ENCODE measurements at places on chromosomes 3 and 15.

GRCh38 chr3:8619548-8619947 lies 25.1 kb downstream of the SSUH2 start:
- DNase-seq: no peak

DNA sequence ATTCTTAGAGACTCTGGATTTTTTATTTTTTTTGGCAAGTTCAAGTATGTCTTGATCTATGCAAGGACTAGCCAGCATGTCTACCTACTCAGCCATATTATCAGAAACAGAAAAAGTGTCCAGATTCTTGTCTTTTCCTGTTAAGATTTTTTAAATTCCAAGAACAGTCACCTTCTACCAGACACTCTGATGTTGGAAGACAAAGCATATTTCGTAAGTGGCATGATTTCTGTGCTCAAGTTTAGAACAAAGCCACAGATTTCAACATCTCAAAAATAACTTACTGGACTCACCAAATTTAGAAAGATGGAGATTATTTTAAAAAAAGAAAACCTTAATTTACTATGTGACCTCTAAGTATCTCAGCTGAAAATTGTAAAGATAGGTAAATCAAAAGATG lies 61.9 kb downstream of the GOLGA6L7 start:
- no peak for DNase-seq

DNA sequence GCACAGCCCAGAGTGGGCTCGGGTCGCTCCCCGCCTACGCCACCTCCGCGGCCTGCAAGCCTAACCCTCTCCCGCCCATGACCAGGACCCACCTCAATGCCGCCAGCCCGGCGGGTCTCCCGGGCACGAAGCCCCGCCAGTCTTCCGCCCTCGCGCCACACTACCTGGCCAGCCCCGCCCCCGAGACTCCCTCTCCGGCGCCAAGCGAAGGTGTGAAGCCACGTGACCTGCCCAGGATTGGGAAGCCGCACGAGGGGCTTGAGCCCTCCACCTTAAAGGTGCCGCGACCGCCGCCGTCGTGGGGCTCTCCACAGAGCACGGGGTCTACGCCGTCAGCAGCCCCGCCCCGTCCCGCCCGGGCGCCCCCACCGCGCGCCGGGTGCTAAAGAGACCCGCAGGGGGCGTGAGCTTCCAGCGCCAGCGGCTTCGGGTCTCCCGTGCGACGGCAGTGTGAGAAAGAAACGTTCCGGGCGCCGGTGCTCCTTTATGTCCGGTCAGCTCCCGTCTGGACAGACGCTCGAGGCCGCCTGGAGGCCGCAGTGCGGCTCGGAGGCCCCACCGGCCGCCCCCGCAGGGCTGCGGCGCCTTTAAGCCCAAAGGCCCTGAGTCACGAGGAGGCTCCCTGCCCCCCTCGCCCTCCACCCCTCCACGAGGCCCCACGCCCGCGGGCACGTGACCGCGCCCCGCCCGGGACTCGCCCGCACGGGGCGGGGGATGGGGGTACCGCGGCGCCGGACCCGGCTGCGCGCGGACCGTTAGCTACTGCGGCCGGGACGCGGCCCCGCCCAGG lies at the start of gene CPEB1:
Gene CPEB1, minus strand, starts transcription at position 319 of the 790 bp plus-strand sequence. CDS start 18,904 bp downstream, outside the sequence.
- peak; percentile 46 for DNase-seq

DNA sequence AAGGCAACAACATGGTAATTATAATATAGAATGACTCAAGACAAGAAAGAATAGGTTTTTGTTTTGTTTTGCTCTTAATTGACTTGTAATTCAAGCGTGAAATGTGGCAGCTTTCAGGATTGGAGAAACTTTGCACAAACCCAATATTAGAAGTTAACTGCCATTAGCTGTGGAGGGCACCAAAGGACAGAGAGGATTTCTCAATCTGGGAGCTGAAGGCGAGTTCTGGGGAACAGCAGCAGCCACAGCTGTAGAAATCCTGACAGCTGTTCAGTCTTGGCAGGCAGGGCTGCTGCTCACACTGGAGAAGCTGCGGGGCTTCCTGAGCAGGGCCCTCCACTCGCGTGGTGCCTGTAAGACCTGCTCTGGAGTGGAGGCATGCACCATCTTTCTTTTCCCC lies 182.2 kb upstream of the IL12A start:
- DNase-seq: peak; percentile 80

DNA sequence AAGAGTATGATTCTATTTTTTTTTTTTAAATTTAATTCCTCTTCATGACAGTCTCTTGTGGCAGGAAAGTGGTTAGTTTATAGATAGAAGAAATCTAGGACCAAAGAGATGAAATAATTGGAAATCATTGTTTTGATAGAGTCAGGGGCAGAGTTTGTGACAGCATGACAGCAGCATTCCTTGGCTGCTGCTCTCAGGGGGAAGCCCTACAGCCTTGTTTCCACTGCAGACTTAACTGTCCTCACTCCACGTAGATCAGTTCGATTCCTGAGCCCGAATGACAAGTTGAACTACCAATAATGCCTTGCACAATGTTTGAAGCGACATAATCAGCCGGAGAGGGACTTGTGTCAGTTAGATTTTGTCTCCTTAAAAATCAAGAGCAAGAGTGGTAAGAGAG lies 189.0 kb upstream of the ICE2 start:
- DNase-seq: no peak

DNA sequence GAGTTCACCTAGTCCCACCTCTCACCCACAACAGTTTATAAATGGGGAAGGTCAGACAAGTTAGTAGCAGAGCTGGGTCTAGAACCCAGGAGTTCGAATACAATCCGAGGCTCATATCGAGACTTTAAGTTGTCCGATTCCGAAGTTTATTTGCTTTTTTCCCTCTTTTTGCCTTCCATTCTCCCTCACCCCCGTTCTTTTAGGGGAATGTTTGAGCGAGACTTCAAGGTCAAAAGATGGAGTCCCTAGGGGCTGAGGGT lies 7.3 kb downstream of the BCL6 start:
- DNase-seq: no peak

DNA sequence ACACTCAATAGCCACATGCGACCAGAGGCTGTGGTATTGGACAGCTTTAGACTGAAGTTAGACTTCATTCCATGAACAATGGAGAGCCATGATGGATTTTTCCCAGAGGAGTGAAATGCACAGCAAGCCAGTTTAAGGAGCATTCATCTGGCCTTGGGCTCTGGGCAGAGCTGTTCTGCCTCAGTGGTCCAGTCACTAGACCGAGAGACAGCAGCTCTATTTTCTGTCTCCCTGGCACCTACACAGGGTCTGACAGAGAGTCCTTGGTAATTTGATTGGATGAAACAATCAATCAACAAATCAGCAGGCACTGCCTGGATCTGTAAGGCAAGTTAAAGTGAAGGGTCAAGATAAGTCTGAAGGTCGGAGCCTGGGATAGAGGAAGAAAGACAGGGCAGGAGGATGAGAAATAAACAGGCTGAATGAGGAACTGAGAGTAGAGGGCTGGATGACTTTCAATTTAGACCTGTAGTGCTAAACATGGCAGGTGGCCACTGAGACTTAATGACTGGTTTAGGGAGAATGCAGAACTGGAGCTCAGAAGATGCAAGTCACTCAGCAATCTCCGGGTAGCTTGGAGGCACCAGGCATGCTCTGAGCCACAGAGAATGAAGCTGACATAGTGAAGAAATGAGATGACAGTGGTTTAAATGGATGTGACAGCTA lies 98.5 kb upstream of the SLC25A36 start:
- no peak for DNase-seq

DNA sequence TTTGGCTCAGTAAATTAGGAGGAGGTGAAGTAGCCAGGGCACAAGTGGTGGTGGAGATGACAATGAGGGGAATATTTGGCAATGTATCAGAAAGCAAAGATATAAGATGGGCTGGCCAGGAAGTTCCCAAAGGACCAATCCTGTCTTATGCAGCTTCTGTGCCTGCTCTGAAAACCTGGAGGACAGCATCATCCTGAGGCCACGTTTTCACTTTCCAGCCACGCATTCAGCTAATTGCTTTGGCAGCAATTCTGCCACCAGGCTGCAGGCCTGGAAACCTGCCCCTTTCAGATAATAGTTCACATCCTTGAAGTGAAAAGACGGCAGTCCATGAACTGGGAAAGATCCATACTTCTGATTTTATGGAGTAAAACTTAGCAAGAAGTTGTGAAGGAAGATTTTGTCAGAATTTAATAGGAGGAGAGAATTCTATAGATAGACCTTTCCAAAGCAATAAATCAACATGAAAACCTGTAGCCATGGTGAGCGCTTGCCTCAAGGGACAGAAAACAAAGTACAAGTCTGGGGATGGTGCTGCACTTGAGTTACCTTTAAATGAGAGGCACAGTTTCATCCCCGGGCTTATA lies 682.5 kb downstream of the GRM7 start:
- no peak for DNase-seq

DNA sequence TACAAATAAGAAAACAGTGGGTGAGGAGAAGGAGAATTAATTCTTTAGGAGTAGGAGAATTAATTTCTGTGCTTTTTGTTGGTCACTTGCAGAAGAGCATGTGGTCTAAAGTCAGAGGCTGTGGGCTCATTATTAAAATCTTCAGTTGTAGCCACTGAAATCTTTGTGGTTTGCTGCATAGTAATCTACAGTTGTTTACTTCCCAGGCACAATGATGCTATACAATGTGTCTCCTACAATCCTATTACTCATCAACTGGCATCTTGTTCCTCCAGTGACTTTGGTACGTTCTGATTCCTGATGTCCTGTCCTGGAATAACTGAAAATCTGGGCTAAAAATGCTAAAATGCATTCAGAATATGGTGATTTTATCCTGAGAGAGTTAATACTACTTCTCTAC lies 21.0 kb downstream of the IFT122 start:
- no peak for DNase-seq

DNA sequence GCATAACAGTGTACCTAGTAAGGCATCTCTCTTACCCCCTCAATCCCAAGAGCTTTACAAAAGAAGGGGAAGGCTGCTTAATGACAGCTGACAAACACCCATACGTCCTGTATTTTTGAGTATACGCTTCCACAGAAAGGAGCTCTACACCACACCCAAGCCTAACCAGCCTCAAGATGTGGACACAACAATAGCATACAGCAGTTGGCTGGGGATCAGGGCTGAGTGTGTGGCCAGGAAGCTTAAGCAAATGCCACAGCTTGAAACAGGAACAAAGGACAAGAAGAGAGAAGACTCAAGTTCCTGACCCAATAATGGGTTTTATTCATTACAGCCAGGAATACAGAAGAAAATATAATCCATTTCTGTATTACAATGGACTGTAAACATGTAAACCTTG lies 6.9 kb downstream of the HEXA start:
- peak; percentile 54 for DNase-seq

GRCh38 chr3:178480274-178480673 lies 56.0 kb upstream of the KCNMB2 start:
- no peak for DNase-seq

- DNase-seq: no peak
These were observed 33.0 kb upstream of the CA12 start for GRCh38 chr15:63414474-63415120.

DNA sequence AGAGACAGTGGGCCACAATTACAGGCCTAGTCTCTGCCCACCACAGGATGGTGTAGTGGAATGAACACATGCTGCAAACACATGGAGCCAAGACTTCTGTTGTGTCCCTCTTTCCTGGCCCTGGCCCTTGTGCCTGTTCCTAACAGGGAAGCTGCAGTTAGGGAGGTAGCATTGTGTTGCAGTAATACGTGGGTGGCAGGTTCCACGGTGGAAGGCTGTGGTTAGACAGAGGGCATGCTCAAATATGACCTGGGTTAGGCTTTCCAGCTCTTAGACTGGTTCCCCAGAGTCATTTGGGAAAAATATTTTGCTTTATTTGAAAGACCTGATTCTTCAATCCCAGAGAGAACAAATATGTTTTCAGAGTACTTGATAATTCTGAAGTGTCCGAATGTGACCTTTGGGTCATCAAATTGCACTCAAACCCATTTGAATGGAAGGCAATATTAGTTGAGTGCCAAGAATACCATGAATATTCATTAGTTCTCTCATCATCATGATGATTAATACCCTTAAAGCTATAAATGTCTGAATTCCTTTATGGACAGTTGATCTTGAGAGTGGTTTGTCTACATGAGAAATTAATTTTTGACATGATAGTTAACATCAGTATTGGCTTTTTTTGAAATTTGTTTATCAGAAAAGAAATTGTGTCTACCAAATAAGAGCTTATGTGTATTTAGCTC lies 28.5 kb downstream of the PLAAT1 start:
- no peak for DNase-seq

DNA sequence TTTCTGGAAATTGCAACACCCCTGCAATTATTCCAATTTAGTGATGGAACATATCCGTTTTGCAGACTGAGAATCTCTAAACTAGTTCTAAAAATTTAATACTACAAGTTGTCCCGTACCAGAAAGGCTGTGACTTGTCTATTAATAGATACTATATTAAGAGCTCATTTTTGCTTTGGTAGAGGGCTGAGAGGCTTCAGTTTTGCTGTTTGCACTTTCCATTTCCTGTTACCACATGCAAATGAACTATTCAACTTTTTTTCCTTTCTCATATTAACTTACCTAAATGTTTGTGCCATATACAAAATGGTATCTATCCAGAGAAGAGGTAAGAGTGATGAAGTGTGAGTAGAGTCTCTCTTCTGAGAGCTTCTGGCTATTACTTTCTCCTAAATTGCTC lies 101.5 kb upstream of the CRBN start:
- DNase-seq: no peak

DNA sequence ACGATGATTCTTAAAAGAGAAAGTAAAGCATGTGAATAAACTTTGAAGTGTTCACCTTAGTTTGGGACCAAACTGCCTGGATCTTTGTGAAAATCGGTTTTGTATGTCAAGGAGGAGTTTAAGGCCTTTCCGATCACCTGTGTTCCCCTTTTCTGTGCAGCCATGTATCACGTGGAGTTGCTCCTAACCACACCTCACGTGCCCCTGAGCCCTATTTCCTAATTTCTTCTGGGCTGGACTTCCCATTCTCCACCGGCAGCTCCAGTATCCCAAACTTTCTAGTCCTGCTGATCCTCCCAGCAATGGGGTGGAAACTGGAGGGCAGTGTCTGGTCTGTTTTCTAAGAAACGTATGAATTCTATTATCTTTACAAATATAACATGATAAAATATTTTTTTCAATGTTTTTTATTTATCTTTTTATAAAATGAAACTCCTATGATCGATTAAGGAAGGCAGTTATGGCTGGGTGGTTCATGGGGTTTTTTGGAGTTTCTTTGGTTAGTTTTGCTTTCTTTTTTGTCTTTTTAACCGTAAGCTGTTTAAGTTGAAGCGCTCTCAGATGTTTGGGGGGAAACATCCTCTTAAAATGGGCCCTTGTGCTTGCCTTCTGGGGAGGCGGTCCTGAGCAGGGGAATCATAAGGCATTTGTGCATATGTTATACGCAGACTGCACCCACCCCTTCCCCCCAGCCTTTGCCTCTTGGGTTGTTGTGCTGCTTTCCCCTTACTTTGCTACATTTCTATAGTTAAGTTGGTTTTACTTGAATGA lies 43.6 kb upstream of the WWTR1 start:
- no peak for DNase-seq

GRCh38 chr3:151262871-151263525 lies 15.3 kb downstream of the P2RY14 start:
- DNase-seq: no peak

DNA sequence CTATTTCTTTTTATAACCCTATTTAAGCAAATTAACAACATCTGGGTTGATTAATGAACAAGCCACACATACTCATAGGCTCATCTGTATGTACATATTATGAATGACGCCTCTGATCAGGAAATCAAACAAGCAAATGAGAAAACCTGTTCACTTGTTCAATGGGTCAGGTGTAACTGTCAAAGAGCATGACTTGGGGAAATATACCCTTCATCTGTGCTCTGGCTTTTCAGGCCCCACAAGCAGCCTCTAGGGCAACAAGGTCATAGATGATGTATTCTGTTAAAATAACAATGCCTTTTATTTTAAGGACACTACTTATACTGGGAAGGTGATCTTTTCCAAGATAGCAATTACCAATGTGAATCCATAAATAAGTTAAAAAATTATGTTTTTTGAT lies 102.0 kb downstream of the RBMS3 start:
- no peak for DNase-seq

GRCh38 chr3:71705681-71706080 lies 19.5 kb downstream of the EIF4E3 start:
- DNase-seq: no peak
